ENCODE measurements at places on chromosomes 16 and 17.
A peak's percentile ranks its signal among the peaks of the same experiment; 100 is the strongest.

- DNase-seq = no peak
Observed at GRCh38 chr17:79977708-79978547, 57.7 kb downstream of the TBC1D16 start.

DNA sequence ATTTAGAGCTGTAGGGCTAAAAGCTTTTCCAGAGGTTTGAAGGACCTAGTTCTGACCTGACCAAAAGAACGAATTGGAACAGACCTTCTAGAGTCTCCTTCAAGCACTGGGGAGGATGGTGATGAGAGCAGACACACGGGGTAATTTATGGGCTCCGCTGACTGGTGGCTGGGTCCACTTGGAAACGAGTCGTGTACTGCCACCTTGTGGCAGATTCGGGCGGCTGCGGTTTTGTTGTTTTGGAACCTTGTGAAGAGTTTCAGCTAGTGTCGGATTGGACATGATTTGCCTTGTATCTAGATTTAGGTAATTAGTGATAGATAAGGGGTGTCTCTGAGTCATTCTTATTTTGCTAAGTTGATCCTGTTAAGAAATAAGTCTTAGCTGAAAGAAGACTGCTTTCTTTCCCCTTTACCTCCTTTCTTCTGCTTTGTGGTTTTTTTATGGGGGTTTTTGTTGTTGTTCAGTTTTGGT lies 98.9 kb downstream of the AATF start:
- peak; percentile 80 for DNase-seq

- DNase-seq = no peak
Observed at GRCh38 chr17:35700150-35700549, 31.3 kb upstream of the RASL10B start.

GRCh38 chr16:22052980-22053379 lies 39.4 kb upstream of the VWA3A start:
- DNase-seq = no peak
